Kidney capillary endothelial cell (primary cell): ENCODE measurements at places on chromosomes 2 and 18.

- no peak for DNase-seq
Observed at GRCh38 chr2:129459881-129460280, 519.6 kb upstream of the RAB6C start.

- DNase-seq: no peak
Observed at GRCh38 chr2:78992451-78992806, 33.1 kb upstream of the REG3G start.

- DNase-seq: no peak
Observed at GRCh38 chr18:62659698-62660097, 55.6 kb upstream of the PHLPP1 start.

DNA sequence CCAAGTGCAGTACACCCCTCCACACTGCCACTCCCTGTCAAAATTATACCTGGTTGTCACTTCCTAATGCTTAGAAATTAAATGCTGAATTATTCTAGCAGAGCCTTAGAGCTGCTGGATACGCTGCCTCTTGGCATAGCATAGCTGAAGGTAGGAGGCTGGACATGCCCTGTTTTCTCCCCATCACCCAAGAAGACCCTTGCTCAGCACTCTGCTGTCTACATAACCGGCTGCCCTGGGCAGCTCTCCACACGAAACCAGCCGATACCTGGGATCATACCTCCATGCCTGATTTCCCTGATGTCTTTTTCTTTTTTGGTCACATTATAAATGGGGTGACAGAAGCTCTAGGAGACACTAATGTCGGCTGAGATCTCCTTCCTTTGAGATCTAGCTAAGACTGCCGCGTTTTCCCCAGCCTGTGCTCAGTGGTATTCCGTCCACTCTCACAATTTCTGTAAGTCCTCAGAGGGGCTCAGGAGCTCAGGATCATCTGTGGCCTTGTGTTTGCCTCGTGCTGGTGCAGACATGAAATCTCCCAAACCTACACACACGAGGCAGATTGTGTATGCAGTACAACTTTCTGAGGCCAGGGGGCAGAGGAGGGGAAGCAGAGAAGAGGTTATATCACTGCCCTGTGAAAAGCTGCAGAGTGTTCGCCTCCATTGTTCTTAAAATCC lies 13.5 kb upstream of the ZAP70 start:
- DNase-seq: peak; percentile 49

GRCh38 chr2:150526827-150527226 lies 39.4 kb upstream of the RND3 start:
- DNase-seq: peak; percentile 78

DNA sequence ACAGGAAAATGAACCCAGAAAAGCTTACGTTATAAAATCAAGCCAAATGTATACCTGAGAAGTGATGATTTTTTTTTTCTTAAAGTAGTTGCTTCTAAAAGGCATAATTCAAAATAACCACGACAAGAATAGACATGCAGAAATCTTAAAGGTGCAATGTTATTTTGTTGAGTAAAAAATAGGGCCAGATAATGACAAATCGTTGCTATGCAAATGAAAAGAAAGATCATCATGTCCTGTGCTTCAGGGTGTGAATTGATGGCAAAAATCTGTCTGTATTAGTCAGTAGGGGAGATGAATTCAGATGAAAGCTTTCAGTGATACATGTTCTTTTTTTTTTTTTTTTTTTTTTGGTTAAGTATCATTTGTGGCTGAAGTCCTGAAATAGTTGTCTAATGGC lies 24.0 kb downstream of the LYPD6B start:
- DNase-seq: no peak

DNA sequence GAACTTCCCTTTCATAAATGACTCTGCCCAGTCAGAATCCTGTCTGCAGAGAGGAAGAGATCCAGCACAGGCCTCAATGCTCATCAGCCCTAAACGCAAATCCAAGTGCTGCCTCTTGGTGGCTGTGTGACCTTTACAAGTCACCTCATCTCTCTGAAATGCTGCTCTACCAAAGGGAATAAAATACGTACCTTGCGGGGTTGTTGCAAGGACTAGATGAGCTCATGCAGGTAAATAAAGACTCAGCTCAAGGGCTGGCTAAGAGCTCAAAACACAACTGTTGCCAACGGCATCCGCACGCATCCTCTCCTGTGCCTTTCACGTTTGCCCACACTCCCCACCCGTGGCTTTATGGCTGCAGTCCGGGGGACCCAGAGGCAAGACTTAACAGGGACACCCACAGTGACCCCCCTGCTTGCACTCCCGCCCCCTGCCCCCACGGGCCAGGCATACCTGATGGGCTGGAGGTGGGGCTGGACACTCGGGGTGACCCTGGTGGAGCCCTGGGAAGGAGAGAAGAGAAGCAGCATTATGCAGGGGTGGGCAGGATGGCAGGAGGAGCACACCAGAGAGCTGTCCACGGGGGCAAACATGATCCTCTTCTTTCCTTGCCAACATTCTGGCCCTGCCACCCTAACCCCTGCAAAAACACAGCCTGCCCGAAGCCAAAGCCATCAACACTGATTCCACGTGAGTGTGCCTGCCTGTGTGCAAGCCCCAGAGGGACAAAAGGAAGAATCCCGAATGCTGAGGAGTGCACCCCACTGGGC lies 102.6 kb downstream of the TNS1 start:
- DNase-seq: no peak
